Activated CD4-positive, alpha-beta T cell treated with anti-CD3 and anti-CD28 coated beads for 4 hours (primary cell): ENCODE measurements at places on chromosomes 12 and 14.

- DNase-seq: no peak
These were observed 27.1 kb upstream of the MANSC4 start for GRCh38 chr12:27807063-27807703.

DNA sequence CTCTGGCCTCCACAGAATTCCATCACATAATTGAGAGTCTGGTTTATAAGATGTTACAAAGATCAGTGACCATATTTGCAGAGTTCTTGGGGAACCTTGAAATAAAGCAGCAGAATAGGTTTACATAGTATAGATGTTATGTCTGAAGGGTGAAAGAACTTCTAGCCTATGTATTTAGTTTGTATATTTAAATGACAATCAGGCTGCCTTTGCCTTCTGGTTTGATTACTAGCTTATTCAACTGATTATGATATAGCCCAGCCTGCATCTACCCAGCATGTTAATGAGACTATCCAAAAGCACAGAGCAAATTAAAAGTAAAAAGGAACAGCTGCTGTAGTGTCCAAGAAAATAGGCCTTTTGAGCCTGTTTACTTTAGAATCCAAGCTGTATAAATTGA, 85.3 kb downstream of the APAF1 start:
- DNase-seq: no peak

- no peak for DNase-seq
These were observed 118.8 kb downstream of the SCARB1 start for GRCh38 chr12:124744659-124745464.

DNA sequence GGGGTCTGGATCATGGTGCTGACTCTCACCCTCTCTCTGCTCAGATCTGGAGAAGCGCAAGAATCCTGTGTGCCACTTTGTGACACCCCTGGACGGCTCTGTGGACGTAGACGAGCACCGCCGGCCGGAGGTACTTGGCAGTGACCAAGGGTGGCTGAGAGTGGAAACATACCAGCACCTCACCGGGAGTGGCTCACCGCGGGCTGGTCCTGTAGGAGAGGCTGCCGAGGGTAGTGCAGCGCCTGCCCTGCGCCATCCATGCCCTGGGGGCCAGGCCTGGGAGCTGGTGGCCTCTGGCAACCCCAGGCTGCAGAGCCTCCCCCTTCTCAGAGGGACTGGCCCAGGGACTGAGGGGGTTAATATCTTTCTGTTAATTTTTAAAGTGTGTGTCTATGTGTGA, 46.2 kb downstream of the IL31 start:
- no peak for DNase-seq

GRCh38 chr12:114238808-114239207, 167.1 kb downstream of the TBX5 start:
- DNase-seq: no peak

GRCh38 chr14:21913759-21914158, 240.1 kb upstream of the OR4E1 start:
- DNase-seq: peak; percentile 83

- DNase-seq: no peak
These were observed 4.1 kb downstream of the IL26 start for GRCh38 chr12:68221497-68221896.

GRCh38 chr12:6262623-6263022, 47.9 kb upstream of the PLEKHG6 start:
- no peak for DNase-seq

DNA sequence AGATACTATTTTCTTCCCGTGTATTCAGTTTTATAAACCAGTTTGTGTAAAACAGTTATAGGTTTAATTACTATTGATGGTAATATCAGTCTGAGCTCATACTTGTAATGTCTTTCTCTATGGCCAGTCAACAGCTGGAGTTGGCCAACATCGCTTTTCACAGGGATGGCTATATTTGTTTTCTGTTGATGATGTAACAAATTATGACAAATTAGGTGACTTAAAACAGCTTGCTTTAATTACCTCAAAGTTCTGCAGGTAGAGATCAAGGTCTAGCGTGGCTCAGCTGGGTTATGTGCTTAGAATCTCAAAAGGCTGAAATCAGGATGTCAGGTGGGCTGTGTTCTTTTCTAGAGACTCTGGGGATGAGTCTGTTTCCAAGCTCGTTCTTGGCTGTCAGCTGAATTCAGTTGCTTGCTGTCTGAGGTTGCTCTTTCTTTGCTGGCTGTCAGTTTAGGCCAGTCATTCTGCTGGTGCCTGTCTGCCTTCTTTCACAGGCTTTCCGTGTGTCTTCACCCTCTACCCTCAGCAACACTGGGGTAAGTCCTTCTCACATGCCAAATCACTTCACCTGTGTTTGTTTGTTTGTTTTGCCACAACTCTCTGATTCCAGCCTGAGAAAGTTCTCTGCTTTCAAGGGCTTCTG, 370.2 kb upstream of the E2F7 start:
- no peak for DNase-seq

DNA sequence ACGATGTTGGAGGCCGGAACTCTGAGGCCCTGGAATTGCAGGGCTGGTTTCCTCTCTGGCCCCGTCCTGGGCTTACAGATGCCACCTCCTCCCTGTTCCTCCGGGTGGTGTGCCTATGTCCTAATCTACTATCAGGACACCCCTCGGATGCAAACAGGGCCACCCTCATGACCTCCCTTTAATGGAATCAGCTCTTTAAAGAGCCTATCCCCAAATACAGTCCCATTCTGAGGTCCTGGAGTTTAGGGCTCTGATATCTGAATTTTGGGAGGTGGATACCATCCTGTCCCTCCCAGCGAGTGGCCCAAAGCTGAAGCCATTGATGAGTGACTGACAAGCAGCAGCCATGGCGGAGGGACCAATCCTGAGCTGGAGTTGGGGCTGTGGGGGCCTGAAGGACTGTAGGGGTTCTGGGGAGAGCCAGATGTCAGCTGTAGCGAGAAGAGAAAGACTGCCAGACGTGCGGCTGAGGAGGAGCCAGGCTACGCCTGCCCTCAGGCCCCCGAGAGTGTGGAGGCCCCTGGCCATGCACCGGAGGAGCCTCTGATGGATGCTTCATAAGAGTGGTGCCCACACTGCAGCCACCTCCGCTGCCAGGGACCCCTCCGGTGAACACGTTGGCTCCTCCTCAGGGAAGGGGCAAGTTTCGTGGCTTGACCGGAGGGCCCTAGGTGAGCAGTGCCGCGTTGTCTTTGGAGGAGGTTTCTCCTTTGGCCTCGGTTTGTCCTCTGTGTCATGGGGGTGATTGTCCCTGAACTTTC, 100.2 kb downstream of the KIF26A start:
- no peak for DNase-seq

DNA sequence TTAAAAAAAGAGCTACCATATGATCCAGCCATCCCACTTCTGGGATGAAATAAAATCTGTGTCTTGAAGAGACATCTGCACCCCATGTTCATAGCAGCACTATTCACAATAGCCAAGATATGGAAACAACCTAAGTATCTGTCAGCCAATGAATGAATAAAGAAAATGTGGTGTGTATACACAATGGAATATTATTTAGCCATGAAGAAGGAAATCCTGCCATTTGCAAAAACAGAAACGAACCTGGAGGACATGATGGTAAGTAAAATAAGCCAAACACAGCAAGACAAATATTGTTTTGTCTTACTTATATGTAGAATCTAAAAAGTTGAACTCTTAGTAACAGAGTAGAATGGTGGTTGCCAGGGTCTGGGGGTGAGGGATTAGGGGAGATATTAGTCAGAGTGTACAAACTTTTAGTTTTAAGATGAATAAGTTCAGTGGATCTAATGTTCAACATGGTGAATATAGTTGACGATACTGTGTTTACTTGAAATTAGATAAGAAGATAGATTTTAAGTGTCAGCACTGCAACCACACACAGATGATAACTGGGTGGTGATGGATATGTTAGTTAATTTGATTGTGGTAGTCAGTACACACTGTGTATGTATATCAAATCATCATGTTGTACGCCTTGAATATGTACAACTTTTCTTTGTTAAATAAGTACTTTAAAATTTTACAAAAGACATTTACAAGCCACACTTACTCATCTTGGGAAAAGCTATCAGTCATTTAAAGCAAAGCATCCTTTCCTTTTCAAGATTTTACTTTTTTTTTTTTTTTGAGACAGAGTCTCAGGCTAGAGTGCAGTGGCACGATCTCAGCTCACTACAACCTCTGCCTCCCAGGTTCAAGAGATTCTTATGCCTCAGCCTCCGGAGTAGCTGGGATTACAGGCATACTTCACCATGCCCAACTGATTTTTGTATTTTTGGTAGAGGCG, 89.9 kb downstream of the BICD1 start:
- DNase-seq: no peak

DNA sequence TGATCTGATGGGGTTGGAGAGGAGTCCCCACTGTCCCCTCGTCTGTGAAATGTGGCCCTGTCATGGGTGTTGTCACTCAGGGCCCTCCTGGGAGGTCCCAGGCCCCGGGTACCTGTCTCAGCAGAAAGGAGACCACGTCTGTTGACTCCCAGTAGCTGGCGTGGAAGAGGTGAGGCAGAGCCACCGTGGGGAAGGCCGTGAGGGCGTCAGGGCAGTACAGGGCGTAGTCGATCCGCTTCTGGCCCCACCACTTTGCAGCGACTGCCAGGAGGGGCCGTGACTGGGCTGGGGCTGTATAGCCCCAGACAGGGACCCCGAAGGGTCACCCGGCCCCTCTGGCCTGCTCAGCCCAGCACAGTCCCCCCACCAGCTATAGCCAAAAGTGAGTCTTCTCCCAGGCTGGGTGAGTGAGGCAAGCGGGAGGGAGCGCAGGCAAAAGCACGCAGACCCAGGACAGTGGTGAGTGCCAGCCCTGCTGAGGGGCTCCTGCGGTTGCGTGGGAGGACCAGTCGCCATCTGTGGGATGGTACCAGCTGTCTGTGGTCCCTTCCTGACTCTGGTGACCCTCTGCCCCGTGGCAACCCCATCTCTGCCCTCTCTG, 8.2 kb downstream of the ARL6IP4 start:
- DNase-seq: no peak

DNA sequence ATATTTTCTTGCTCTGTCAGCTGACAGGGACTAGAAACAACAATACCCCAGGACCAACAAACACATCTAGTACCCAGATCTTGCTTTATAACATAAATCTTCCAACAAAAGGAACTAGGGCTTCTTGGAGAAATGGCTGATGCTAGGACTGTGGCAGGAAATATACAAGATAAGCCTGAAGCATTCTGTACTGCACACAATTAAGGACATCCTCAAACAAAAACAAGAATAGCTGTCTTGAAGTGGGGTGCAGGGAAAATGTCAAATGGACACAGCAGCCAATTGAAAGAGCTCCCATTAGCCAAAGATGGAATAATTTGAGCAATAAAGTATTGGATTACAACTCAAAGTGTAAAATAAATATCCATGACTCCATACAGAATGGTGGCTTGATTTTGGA, 50.0 kb downstream of the LGMN start:
- DNase-seq: no peak

DNA sequence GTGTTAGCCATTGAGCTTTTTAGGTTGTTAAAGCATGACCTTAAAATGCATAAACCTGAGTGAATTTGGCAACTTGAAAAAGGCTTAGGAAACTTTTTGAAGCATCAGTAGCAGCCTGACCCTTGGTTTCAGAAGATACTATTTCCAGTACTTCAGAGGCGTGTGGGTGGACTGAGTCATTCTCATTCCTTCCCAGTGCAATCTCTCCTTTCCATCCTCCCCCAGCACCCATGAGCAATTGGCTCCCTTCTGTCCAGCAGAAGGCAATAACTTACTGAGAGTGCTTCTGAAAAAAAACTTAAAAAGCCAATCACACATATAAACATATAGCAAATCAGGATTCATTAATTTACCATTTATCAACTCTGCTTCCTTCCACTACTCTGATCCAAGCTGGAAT, 299.3 kb upstream of the STXBP6 start:
- no peak for DNase-seq
